ENCODE measurements at places on chromosomes 2 and 18.

GRCh38 chr18:73688851-73689711, 458.6 kb downstream of the FBXO15 start:
- no peak for DNase-seq

- DNase-seq, result no peak
Observed at GRCh38 chr2:97988722-97989121, 7.0 kb downstream of the TMEM131 start.

DNA sequence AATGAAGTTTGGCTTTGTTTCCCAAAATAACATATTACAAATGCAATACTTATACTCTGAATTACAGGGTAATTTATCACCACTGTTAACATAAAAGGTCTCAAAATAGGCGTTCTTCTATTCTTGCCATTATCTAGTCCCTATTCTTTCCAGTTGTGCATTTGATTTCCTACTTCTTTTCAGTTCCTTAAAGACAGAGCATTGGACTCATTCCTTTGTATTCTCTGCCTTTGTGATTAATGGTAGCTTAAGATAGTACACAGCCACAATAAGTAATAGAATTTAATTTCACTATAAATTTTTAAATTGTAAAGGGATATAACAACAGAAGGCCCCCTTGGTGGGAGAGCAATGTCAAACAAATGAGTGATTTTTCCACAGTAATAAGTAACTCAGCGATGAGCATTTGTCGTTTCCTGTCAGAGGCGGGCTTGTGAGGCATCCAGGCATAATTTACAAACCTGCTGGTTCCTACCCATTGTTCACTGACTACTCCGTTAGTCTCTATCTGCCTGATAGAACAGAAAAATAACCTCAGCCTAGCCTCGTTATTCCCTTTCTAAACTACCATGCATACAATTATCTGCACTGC, 456.6 kb upstream of the REG3G start:
- no peak for DNase-seq

GRCh38 chr18:9708434-9709303, 568 bp downstream of the RAB31 start:
- no peak for DNase-seq

DNA sequence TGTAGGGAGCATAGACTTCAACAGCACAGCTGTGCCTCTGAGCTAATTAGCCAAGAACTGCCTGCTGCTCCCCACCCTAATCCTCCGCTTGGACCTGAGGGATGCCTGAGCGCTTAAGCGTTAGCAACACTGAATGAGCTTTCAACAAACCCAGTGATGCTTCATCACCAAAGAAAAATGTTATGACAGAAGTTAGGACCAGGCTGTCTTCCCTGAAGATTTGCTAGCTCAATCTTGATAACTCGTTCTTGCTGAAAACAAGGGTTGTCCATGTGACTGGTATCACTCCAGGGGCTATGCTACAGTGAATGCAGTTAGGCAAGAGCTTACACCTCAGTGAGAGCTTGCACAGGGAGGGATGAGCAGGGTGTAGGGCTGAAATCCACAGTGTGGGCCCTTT, 190.7 kb upstream of the SIX2 start:
- DNase-seq, result no peak

GRCh38 chr2:218397820-218398436, 1.7 kb upstream of the CTDSP1 start:
- no peak for DNase-seq

- DNase-seq, result no peak
Observed at GRCh38 chr18:63273222-63273927, 46.2 kb downstream of the BCL2 start.

- DNase-seq, result no peak
Observed at GRCh38 chr18:59065684-59066083, 74.0 kb upstream of the SEC11C start.
